Stimulated activated CD4-positive, alpha-beta T cell treated with anti-CD3 and anti-CD28 coated beads, Interleukin-4, amount 100 ng/mL, for 4 hours (primary cell): ENCODE measurements at places on chromosomes 4 and X.

DNA sequence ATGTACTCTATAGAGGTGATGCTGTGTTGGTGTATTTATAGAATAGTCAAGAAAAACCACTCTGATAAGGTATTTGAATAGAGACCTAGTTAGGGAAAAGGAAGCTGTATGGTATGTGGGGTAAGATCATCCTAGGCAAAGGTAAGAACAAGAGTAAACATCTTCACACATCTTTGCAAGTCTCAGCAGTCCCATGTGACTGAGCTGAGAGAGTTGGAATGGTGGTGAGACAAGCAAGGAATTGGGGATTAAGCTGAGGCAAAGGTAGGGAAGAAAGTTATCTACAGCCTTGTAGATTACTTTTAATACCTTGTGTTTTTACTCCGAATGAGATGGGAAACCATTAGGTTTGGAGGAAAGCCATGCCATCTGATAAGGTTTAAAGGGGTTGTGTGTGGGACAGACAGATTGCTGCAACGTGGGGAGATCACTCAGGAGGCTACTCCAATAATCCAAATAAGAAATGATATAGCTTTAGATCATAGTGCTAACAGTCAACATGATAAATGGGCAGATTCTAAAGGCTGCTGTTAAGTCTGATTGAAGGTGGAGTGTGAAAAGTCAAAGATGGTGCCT lies 31.7 kb upstream of the MANBA start:
- no peak for DNase-seq

DNA sequence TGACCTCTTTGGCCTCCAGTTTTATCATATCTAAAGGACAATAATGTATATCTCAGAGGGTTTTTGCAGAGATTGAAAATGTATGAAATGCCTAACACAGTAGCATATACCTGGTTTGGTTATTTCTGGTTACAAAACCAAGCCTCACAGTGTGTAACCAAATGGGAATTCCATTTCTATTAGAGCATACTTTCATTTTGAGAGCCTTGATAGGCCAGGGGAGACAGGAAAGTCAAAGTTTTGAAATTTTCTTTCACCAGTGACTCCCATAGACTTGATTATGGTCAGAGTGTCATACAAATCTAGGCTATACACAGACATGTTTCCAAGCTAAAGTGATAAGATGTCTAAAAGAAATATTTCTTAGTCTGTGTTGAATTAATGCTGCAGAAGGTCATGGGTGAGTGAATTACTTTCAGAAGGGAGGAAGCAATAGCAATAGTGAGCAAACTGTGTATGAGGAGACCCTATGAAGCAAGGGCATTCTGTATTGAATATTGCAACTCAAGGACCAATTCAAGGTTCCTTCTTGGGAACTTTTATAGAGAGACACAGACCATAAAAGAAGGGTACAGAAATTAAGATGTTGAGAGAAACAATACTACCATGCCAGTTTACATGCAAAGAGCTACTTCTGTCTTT lies 151.1 kb downstream of the PDE5A start:
- DNase-seq: no peak

GRCh38 chrX:40104630-40104984 lies 6.8 kb upstream of the BCOR start:
- no peak for DNase-seq

DNA sequence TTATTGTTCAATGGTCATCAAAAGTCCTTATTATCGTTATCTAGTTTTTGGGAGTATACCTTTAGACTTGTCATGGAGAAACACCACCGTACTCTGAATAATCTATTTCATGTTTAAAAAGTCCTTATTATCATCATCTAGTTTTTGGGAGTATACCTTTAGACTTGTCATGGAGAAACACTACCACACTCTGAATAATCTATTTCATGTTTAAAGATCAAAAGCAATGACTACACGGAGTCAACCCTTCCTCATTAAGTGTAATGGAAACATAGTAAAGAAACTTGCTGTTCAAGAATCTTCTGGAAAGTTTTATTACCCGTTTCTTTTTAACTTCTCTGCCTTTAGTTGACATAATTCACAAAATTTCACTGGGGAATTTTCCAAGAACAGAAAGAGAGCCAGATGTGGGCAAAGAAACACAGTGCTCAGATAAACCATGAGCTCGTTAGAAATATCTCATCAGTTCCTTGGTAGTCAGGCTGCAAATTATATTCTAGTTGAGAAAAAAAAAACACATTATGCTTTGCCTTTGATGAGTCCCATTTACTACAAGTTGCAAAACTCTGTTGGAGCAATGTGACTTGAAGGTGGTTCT lies 158.8 kb downstream of the AFAP1 start:
- no peak for DNase-seq

DNA sequence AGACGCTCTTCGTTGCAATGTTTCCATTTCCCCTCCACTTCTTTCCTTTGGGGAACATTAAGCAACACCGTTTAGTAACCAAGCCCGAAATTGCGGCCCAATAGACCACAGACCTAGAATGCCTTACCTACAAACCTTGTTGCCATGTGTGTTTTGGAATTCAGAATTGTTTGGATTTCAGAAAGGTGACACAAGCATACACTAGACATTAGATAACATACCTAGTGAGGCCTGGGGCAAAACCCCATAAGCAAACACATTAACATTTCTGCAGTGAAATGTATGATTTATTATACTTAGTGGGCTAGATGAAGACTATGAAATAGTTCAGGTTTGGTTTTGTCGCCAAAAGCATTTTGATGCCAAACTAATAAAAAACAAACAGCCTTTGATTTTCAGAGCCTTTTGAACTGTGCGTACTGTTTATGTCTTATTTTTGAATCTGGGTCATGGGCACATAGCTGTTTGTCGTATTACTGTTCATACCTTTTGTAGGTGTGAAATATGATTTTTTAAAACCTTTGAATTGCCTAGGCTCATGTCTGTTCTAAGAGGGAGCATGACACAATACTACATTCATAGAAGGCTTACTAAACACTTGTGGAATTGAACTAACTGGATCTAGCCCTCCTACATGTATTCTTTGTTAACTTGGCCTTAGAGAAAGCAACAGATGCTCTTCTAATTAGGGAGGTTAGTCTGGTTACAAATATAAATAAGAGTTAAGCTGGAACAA lies 88.6 kb upstream of the TMEM164 start:
- DNase-seq: no peak

- no peak for DNase-seq
Measured at GRCh38 chr4:56182356-56182755, 204.9 kb downstream of the AASDH start.

DNA sequence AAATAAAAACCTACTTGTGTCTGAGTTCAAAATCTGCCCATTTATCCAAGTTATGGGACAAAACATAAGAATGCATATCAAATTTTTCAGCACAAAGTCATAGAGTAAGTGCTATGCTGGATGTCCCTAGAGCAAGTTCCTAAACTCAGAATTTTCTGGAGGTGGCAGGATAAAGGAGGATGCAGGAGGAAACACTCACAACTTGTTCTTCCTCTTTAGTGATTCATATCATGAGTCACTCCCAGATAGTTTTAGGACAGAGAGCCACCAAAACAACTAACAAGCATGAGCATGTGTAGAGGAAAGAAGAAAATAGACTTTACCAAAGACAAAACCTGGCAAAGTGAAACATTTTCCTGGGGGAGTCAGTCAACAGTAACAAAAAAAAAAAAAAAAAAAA lies 302.7 kb downstream of the KCTD8 start:
- DNase-seq: no peak

GRCh38 chr4:74473155-74473811 lies 28.3 kb downstream of the AREG start:
- DNase-seq: no peak

- no peak for DNase-seq
Measured at GRCh38 chr4:125928652-125929051, 613.9 kb downstream of the FAT4 start.

DNA sequence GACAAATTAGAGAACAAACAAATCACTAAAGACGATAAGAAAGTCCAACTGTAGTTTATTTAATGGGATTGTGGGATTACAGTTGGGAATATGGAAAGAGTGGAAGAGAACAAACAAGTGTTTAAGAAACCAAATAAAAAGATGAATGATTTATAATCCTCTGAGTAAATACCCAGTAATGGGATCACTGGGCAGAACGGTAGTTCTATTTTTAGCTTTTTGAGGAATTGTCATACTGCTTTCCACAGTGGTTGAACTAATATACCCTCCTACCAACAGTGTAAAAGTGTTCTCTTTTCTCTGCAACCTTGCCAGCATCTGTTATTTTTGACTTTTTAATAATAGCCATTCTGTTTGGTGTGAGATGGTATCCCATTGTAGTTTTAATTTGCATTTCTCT lies 15.0 kb downstream of the C4orf51 start:
- no peak for DNase-seq

GRCh38 chr4:136690360-136690759 lies 841.9 kb downstream of the PCDH18 start:
- no peak for DNase-seq

GRCh38 chr4:71296945-71297344 lies 41.9 kb upstream of the SLC4A4 start:
- no peak for DNase-seq

DNA sequence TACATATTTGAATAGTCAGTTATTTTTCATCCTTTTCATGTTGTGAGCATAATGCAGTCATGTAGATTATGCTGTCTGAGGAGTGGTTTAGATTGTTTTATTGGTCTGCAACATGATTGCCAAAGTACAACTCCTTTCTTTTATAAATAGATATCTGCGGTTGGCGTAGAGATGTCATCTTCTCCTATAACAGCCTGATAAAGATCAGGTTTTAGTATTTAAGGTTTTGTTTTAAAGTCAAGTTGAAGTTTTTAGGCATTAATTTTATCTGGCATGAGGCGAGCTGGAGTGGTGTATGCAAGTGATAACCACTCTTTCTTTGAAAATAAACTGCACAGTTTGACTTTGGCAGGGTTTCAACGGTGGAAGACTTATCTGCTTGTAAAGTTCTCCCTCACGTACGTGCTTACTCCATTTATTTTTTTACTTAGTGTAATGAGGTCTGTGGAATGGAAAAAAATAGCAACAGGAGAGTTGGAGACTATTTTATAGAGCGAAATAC lies 126.3 kb downstream of the FBXO8 start:
- DNase-seq: no peak

- no peak for DNase-seq
Measured at GRCh38 chr4:7826909-7827306, 112.8 kb downstream of the AFAP1 start.

DNA sequence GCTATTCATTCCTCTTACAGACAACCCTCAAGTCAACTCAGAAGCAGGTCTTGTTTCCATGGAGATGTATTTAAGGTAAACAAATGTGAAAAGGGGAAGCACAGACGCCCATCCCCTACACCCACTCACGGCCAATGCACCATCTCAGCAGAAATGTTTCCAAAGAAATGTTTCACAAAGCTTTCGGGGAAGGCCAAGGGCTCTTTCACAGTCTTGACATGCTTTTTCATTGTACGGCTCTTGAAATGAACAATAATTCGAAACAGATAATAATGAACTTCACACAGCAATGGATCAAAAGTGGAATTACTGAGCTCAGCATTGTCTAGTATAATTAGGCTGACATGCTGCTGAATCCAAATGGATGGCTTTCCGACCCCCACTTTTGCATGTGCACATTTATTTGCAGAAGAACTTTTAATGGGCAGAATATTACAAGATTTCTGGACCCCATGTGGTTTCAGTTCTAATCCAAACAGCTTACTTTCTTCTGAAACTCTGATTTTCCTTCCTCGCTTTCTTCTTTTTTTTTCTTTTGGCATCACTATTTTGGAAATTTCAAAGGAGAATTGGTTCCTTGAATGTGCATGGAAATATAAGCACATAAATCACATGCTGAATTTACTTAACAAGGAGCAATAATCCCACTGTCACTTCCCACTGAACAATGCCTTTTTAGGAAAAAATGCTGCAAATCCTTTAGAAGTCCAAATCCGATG lies 160.9 kb downstream of the SMIM20 start:
- DNase-seq: peak; percentile 48

DNA sequence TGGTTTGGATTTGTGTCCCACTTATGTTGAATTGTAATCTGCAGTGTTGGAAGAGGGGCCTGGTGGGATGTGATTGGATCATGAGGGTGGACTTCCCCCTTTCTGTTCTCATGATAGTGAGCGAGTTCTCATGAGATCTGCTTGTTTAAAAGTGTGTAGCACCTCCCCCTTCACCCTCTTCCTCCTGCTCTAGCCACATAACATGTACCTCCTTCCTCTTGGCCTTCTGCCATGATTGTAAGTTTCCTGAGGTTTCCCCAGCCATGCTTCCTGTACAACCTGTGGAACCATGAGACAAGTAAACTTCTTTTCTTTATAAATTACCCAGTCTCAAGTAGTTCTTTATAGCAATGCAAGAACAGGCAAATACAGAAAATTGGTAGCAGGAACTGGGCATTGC lies 138.7 kb downstream of the INPP4B start:
- DNase-seq: no peak

DNA sequence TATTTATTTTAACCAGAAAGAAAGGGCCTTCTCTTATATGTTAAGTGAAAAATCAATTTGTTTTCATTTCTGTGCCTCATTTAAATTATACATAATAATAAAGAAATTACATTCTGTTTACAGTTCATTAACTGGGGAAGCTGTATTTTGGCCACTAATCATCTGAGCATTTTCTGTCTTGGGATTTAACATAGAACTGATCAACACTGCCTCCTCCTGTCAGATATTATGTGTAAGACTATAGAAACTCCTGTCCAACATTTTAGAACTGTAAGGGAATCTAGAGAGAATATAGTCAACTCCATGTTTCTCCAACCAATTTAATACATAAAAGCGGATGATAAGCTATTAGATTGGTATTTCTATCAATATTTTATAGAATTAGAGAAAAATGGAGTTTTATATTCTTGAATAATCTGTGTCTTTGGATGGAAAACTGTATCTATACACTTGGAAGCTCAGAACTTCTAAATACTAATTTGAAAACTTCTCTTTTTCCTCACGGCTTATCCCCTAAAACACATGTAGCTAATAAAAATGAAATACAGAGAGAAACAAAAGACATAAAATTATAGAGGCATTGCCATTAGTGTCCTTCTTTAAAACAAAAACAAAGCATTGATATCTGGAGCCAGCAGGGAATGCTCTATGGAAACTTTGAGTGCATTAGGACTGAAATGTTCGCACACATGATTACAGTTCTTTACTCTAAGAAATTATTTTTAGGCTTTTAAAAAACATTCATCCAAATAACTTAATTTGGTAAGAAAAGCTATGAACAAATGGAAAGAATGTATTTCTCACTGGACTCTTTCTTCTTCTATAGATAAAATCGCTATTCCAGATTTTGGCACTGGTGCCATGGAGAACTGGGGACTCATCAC lies 33.1 kb downstream of the ENPEP start:
- no peak for DNase-seq

- no peak for DNase-seq
Measured at GRCh38 chr4:56803471-56803870, 18.0 kb downstream of the SPINK2 start.

DNA sequence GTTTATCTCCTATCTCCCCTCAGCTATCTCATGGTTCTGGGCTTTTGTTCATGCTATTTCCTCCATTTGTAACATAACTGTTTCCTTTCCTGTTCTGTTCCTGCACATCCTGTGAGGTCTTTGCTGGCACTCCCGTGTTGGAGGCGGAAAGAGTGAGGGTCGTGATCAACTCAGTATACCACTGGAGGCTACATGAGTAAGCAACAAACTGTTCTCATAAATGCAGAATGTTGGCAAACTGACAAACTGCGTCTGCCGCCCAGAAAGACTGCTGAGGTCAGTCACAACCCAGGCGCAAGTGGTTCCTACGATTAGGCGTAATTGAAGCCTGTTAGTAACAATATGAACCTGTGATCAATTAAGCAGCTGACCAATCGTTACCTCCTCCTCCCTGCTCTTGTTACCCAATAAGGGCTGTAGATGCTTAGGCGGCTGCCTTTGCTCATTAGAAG lies 48.8 kb downstream of the C4orf33 start:
- no peak for DNase-seq
